ENCODE measurements at places on chromosomes 12 and 14.

DNA sequence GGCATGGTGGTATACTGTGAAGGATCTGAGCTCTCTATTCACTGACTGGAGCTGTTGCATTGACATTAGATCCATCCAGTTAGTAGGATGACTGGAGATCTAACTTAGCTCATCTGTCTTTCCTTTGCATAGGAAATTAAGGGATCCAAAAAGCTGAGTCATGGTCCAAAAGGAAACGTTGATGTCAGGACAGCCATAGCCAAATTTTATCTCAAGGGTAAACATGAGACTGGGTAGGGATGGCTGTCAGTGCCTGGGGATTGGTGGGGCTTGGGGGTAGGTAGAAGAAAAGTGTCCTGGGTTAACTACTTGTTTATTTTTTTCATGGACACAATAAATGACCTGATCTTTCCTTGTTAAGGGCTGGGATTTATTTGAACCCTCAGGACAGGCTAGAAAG lies 4.6 kb downstream of the FAM177A1 start:
- DNase-seq, result no peak

DNA sequence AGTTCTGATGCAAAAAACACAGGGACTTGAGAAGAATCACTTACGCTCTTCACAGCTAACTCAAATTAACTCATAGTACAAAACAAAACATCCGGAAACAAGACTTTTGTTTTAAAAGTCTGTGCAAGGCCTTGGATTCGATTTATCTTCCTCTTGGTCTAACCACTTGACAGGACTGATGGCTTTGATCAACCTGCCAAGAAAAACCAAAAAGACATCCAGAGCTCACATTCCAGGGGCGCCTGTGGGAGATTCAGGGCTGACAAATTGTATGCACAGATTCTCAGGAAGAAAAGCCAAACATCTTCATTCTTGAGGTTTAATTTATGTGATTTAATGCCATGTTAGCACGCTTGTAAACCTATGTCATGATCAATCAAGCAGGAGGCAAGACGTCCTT lies 129.1 kb upstream of the TMCC3 start:
- DNase-seq, result no peak

DNA sequence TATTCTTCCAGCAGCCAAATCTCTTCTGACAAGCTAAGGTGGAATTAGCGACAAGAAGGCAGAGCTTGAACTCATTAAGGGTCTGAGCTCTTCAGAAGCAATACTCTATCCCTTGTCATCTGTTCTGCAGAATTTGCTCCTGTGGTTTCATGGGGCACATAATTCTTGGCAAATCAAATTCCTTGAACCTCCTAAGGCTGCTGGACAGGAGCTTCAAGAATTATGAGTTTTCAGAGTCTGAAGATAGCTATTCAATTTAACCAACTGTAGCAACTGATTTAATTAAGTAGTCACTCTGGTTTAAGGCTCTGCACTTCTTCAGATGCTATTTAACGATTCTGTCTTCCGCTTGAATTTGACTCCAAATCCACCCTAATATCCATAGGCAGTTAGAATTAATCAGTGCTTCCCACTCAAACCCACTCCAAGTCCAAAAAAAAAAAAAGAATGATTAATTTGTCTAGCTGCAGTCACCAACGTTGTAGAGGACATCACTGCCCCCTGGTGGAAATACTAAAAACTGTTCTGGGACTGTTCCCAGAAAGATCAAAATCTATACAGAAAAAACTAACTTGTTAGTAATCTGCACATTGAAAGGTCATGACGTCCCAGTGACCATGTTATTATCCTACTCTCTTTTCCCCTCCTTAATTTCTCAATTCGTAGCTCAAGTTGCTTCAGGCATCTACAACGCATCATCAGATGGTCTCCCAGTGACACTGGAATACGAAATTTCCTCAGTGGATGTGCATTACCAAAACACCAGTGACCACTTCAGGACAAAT lies 169.9 kb downstream of the KIF21A start:
- DNase-seq, result no peak

DNA sequence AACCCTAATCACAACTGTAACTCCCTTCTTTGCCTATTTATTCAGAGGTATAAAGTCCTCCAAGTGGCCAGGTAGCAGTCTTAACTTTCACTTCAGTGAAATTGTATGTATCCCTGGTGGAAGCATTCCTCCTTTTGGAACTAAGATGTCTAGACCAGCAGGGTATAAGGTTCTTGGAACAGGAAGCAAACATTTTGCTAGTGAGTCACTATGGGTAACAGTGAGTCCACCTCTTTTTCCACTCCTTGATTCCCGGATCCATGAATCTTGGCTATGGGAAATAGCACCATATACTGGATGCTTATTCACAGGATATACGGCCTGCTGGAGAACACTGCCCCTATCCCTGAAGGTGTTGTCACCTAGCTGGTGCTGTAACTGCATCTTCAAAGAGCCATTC lies 80.2 kb downstream of the KCNA5 start:
- no peak for DNase-seq

DNA sequence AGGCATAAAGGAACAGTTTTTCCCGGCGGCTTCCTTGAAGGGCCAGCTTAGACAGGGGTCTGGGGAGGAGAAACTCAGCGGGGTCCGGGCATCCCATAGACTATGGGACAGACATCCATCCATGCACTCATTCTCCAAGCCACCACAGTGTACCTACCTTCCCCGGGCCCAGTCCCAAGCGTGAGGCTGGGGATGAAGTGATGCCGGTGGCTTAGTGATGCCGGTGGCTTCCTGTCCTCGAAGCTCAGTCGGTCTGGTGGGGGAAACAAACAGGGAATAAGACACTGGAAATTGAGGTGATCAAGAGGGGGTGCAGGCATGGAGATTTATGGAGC lies 421 bp downstream of the RTL1 start:
- DNase-seq, result peak; percentile 42

DNA sequence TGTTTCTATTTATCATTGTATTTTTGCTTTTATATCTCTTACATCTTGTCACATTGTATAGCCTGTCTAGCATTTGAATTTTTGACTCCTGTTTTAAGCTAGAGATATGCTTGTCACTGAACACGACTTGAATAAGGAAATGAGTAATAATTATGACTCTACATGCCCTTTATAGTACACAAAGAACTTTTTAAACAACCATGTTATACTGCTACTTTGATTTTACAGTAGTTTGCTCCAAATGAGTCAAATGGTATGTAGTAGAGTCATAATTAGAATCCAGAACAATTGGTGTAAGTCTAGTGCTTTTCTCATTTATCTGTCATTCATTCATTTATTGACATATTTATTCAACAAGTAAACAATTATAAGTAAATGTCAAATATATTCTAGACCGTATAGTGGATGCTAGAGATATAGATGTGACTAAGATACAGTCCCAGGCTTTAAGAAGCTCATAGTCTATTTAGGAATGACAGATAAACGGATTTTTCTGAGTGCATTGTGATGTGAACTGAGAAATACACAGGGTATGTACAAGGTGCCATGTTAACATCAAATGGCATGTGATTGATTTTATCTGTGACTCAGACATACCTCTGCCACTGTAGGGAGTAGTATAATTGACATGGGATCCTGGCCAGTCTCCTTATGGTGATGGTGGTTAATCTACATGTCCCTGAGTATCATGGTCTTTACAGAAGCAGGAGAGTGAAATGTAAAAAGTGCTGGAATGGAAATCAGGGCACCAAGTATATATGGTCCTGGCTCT lies 799.7 kb downstream of the DIO2 start:
- DNase-seq, result no peak

- DNase-seq, result no peak
These were observed 94.2 kb upstream of the FGD4 start for GRCh38 chr12:32305163-32305562.

DNA sequence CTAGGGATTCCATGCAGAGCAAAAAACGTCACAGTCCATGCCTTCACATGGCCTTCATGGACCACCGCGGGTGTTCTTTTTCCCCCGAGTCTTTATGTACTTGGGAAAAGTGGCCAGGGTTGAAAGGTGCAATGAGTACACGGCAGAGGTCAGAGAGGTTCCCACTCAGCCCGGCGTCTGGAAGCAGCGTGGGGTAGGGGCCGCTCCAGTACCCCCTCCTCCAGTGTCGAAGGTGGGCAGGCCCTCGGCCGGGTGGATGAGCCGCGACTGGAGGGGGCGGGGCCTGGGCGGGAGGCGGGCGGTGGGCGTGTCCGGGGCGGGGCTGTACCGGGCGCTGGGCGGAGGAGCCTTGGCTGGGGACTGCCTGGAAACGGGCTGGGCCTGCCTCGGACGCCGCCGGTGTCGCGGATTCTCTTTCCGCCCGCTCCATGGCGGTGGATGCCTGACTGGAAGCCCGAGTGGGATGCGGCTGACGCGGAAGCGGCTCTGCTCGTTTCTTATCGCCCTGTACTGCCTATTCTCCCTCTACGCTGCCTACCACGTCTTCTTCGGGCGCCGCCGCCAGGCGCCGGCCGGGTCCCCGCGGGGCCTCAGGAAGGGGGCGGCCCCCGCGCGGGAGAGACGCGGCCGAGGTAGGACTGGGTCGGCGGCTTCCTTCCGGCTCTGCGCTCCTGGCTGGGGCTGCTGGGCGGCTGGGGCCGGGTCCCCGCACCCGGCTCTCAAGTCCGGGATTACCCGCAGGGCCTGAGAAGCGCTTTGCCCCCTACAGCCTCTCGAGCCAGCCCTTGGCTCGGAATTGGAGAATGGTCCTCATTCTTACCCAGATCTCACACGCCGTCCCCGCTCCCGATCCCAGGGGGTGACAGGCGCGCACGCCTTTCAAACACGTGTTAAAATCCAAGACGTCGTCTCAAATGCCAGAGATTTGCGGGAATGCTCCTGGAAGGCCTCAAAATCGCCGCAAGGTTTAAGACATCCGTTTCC lies at the start of gene RXYLT1:
Gene RXYLT1 (plus strand): TSS at position 412 of the 984 bp plus-strand sequence. CDS start 52 bp downstream, at position 464.
- peak; percentile 95 for DNase-seq

GRCh38 chr12:31876568-31877424 lies 82.4 kb upstream of the RESF1 start:
- no peak for DNase-seq

- DNase-seq, result no peak
These were observed 147.5 kb downstream of the IPO8 start for GRCh38 chr12:30548203-30548602.

DNA sequence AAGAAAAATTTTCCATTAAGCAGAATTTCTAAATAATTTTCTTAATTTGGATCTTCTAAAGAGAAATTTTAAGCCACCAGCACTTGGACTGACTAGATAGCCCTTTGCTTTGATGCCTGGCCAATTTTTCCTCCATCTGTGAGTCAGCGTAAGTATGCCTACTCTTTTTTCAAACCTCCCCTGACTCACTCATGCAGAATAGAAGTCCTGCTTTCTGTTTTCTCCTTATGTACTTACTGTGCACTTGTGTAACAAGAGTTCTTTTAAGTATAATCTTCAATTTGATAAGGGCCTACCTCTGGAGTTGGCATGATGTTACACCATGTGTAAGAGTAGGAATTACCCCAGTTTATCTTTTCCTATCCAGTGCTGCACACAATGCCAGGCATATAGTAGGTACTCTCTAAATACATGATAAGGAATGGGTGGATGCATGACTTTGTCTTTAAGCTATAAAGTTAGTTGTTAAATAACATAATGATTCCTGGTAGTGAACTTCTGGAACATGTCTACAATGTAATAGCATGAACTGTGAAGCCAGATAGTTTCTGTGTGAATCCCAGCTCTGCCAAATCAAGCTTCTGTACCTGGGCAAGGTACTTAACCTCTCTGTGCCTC lies 329.6 kb downstream of the TMTC2 start:
- no peak for DNase-seq

DNA sequence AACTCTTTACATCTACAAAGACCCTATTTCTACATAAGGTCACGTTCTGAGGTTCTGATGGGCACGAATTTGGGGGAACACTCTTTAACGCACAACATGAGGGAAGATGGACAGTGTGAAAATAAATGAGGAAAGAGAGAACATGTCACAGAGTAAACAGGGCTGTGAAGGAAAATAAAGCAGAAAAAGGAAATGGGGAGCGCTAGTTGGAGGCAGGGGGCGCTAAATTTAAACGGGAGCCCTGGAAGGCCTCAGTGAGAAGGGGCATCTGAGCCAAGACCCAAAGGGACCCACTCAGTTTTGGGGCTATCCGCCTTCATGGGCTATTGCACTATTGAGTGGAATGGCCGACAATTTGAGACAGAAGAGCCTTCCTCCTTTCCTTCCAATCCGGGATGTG lies 50.5 kb downstream of the PLXNC1 start:
- no peak for DNase-seq

DNA sequence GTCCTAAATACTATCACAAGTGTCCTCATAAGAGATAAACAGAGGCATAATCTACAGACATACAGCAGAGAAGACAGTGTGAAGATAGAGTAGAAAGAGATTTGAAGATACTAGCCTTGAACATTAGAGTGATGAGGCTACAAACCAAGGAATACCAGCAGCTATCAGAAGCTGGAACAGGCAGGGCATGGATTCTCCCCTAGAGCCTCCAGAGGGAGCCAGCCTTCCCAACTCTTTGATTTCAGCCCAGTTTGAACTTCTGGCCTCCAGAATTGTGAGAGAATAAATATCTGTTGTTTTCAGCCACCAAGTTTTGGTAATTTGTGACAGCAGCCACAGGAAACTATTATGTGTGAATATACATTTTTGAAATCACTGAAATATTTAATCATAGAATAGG lies 47.2 kb downstream of the CCDC91 start:
- DNase-seq, result no peak

GRCh38 chr14:32940711-32941667 lies 2.3 kb downstream of the NPAS3 start:
- DNase-seq, result no peak

DNA sequence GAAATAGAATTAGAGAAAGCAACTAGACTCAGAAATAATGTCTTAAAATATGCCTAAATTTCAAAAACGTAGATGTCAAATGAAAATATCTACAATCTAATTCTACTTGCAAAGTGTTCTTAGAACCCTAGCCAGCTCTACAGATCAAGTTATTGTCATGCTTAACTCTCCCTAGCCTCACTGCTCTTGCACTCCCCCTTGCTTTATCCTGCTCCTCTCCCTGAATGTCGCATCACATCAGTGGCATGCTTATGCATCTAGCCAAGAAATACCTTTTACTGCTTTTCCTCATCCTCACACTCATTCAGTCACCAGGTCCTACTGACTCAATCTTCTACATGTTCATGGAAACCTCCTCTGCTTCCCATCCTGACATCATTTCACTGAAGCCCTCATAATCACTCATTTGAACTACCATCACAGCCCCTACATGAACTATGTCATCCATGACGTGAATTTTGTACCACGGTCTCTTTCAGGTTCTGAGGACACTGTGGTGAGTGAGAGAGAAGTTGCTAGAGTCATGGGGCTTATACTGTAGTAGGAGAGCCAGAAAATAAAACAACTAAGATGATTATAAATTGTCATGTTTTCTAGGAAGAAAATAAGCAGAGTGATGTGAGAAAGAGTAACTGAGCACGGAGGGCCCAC lies 22.6 kb upstream of the CRACR2A start:
- DNase-seq, result no peak
